ENCODE measurements at places on chromosomes 4 and X.

DNA sequence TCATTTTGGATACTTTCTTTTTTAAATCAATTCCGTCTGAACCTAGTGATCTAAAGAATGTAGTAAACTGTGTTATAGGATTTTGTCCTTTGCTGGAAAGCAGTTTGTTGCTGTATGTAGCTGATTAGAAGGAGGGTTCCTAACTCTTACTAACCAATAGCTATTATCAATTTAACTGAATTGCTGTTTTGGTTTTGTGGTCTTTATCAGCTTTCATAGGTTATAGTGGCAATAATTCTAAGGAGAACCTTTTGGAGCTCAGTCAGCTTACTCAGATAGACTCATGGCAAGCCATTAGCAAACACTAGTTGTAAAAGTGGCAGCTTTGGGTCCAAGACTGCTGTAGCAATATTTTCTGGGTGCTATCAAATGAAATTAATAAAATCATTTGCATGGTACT, 29.6 kb downstream of the SH3BGRL start:
- no peak for DNase-seq

DNA sequence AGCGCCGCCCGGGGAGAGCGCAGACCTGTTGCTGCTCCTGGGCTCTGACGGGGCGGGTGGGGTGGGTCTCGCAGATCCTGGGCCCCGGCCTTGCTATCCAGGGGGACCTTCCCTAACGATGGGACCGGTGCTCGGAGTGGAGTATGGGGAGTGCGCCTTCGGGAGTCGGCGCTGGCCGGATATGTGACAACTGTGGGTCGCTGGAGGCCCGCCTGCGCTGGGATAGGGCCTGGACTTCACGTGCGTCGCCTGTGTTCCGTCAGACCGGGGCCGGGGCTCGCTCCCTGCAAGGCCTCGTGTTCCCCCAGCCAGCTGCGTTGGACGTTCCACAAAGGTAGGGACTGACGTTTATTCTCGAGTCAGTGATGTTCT, 1.3 kb downstream of the TBL1X start:
- DNase-seq: no peak

DNA sequence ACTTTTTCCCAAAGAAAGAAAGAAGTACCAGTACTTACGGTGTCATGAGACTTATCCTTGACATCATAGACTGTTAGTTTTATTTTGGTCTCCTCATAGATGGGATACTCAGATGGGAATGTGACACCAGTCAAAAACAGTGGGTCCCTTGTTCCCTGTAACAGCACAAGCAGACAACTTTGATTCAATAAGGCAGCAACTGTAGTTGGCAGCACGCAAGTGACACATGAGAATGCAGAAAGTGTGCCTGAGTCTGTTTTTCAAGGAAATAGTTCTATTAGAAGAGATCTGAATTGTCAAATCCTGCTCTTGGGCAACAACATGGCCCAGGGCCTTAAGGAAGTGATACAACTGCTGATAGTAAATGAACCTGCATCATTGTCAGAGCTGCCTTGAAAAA, 443.2 kb downstream of the INPP4B start:
- no peak for DNase-seq

GRCh38 chr4:172858731-172859230, 309.8 kb upstream of the GALNT7 start:
- no peak for DNase-seq

DNA sequence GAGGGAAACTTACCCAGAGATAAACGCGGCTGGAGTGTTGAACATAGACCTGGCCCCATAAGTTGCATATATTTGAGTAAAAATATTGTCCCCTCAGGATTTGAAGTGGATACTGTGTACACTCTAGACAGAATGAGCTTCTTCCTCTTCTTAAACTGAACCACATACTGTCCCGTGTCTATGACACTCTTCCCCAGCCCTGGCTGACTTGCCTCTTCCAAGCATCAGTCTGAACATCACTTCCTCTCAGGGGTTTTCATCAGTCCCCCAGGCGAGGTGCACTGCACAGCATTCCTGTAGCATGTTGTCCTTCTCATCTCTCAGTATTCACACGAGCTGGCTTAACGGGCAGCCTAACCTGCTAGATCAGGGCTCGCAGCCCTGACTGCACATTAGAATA, 80.5 kb upstream of the TMEM150C start:
- no peak for DNase-seq

DNA sequence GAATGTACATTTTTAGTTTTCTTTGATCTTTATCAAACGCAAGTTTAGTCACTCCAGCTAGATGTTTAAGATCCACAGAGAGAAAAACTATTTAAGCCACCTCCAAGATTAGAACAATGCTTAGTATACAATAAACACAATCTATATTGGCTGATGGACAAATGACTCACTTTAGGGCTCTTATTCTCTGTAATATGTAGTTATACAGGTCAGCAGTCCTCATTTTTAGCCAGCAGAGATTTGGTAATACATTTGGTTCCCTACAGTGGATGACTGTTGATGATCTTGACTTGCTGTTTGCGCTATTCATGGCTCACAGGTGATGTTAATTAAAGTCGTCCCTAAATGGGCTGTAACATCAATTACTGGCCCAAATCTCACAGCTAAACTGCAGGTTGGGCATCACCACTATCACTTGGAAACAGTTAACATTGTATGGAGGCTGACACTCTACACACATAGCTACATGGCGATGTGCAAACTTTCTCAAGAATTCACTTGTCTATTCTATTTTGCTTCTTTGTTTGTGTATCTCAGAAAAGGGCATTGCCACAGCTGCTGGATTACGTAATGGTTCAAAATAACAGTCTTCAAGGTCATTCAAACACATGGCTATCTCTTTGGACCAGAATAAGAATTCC, 11.8 kb upstream of the DTHD1 start:
- no peak for DNase-seq

- DNase-seq: no peak
Observed at GRCh38 chr4:3801931-3802550, 35.9 kb downstream of the ADRA2C start.

- no peak for DNase-seq
Observed at GRCh38 chr4:139833151-139833910, 167.7 kb downstream of the MGST2 start.

- no peak for DNase-seq
Observed at GRCh38 chr4:498328-498904, 540 bp downstream of the ZNF721 start.

- no peak for DNase-seq
Observed at GRCh38 chr4:105126311-105127169, 20.1 kb upstream of the TET2 start.

- DNase-seq: no peak
Observed at GRCh38 chr4:7202411-7202810, 10.1 kb downstream of the SORCS2 start.
